ENCODE measurements at places on chromosomes 11 and 22.

- DNase-seq, result no peak
These were observed 90.1 kb downstream of the LDLRAD3 start for GRCh38 chr11:36033936-36034335.

- no peak for DNase-seq
These were observed 120.9 kb upstream of the LUZP2 start for GRCh38 chr11:24375931-24376330.

DNA sequence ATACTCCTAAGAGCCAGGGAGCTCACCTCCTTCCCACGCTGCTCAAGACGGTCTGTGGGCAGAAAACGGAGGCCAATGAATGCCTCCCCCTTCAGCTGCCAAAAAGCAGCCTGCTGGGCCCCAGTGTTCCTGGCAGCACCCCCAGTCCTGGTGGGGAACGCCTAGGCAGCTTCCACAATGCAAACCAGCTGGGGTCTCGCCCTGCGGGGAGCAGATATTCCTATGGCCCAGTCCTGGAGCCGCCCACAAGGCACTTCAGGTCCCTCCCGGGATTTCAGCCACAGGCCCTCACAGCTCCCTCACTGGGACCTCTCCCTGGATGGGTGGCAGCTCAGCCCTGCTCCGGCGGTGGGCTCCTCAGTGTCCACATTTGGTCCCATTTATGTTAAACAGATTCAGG is 29.2 kb downstream of the A4GALT start:
- no peak for DNase-seq

DNA sequence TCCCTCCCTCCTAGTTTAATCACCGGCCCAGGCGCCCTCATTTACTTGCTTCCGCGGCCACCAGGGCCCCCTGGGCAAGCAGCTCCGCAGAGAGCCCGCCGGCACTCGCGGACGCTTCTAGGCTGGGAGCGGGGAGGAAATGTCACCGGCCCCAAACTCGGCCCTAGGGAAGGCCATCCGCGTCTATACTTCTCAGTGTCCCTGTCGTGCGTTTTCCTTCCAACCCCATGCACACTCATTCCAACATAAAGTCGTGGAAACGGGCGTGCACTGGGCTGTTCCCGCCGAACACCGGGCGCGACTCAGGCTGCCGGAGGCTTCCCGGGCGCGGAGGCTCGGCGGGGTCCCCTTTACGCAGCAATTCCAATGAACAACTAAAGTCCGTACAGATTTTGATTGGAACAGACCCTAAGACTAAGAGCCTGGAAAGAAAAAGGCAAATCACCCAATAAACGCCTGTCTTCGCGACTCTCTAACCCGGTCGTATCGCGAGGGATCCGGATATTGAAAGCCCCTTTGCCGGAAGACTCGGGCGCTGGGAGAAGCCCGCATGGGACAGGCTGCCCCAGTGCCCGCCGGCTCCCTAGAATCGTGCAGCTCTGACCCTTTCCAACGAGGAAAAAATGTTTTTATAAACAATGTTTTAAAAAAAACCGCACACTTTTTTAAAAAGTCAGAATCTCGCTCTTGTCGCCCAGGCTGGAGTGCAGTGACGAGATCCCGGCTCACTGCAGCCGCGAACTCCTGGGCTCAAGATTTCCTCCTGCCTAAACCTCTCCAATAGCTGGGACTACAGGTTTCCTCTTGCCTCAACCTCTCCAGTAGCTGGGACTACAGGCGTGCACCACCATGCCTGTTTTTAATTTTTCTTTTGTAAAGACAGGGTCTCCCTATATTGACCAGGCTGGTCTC is 1.3 kb upstream of the BARX2 start:
- DNase-seq, result no peak

DNA sequence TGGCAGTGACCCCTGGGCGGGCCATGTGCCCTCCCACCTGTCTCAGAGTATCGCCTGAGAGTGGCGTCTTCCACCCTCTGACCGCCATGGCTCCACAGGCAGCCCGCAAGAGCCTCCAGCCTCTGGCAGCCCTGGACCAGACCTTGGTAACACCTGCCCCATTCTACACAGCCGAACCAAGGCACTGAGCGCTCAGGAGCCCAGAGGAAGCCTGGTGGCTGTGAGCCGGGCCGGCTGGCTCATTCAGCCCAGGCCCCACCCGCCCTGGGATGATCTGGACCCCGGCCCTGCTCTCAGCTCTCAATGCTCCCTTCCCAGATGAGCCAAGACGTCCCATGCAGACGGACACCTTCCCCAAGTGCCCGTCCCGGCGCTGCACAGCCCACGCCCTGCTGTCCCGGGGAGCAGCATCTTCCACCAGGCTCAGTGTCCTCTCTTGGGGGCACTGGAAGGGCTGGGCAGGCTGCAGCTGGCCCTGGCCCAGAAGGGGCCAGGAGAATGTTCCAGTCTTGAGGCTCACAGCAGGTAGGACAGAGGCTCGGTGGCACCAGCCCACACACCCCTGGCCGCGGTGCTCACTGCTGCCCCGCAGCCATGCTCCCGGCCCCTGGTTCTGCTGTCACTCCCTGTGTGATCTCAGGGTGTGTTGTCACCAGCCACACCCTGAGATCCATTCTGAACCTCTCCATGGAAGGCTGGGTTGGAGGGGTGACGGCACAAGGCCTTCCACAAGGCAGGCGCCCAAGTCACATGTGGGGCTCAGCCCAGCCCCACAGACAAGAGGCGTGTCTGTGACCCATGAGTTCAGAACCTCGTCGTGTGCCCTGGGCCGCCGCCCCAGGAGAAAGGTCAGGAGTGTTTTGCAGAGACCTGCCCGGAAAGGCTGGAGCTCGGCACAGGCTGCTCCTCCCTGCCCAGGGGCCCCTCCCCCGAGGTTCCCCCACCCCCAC is 24.2 kb upstream of the PPARA start:
- no peak for DNase-seq

DNA sequence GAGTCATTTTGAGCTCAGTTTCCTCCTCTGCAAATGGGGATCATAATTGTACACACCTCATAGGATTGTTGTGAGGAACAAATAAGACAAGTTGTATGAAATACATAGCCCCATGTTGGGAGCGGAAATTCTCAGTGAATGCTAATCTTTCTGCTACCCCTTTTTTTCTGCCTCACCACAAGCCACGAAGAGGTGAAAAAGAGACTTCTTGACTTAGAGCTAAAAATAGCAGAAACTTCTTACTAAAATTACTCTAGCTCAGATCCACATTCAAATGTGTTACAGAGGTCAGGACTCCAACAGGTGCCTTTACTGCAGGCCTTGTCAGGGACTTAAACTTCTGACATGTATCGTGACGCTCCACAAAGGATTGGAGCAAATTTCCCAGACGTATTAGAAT is 128.5 kb downstream of the MIAT start:
- DNase-seq, result no peak

DNA sequence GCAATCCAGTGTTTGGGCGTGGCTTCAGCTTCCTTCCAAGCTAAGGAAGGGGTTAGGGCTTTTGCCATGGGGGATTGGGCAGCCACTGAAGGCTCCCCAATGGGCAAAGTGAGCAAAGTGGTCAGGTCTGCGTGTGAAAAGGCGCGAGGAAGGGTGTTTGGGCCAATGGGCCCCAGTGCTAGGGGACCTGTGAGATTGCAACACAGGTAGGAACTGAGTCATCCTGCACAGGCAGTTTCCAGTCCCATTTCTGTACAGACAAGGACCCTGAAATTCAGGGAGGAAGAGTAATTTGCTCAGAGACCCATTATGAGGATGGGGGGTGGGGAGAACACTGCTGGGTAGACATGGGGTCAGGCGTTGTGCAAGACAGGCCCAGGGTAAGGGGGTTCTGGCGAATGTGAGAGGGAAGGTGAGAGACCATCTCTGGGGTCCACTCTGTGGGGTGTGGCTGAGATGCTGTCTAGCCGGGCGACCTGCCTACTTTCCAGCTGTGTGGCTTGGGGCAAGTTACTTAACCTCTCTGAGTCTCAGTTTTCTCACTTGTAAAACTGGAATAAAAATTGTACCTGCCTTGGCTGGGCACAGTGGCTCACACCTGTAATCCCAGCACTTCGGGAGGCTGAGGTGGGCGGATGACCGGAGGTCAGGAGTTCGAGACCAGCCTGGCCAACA is 7.3 kb downstream of the CCDC88B start:
- DNase-seq, result no peak

DNA sequence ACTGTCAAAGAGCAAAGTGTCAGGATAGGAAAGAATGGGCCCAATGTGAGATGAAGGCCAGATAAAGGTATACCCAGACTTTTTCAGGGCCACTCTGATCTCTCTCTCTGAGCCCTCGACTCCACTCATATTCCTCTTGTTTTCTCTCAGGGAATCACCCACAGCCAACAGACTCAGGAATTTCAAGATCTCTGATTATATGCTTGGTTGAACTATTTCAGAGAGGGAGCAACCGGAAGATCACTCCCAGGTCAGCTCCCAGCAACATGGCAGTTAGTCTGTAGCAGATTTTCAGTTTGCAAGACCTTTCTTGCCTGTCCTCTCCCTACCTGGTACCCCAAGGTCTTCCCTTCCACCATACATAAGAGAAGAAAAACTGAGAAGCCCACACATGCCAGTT is 102.5 kb downstream of the C11orf58 start:
- no peak for DNase-seq

GRCh38 chr11:124194293-124195188 is 11.4 kb downstream of the OR10D3 start:
- DNase-seq, result no peak

- DNase-seq, result peak; percentile 45
These were observed 640 bp upstream of the ZDHHC8 start for GRCh38 chr22:20130731-20131596.

DNA sequence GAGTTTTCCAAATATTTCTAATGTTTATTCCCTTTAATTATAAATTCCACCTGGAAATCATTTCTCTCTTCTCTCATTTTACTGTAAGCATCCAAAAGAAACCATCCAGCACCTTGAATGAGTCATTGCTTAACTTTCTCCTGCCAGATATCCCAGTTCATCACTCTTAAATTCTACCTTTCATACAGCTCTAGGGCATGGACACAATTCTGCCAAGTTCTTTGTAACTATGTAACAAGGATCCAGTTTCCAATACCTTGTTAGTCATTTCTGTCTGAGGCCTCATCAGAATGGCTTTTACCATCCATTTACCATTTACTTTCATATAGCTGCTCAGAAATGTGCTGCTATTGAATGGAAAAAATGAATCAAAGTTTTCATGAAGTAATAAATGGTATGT is 455.4 kb upstream of the TENM4 start:
- DNase-seq, result no peak

DNA sequence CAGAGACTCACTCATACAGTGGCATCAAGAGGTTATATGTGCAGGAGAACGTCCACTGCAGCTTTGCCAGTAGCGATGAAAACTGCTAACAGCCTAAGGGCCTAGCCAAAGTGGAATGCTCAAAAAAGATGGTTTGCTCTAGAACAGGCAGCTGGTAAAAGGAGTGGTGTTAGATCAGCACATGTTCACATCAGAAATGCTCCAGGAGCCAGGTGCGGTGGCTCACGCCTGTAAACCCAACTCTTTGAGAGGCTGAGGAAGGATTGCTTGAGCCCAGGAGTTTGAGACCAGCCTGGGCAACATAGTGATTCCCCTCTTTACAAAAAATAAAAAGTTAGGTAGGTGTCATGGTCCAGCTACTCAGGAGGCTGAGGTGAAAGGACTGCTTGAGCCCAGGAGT is 10.3 kb upstream of the TFIP11 start:
- no peak for DNase-seq
